GM12891 (cell line): ENCODE measurements at places on chromosomes 6 and 20.

DNA sequence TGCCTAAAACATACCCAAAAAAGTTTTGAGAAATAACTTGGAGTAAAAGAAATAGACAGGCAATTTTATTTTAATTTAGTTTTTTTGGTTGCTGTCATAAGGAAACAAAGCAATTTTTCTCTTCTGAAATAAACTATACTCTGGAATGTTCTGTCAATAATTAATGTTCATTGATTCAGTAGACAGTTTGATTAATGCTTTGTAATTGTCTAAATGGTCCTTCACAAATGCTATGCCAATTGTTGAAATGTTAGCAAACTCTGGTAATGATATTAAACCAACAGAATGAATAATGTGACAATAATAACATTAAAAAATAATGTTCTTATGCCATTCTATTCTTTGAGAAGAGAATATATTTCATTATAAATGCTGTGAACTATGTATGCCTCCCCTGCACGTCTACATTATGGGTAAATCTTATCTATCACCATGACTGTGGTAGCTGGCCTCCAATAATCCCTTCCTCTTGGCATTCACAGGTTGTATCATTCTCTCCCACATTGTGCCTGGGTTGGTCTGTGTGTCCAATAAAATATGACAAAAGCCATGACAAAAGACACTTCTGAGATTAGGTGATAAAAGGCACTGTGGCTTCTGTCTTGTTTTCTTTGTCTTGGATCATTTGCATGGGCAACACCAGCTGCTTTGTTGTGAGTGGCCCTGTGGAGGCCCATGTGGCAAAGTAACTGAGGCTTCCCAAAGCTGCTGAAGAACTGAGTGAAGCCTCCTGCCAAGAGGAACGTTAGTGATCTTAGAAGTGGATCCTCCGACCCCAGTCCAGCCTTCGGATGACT, 25.1 kb downstream of the IL20RA start:
- DNase-seq, result no peak

GRCh38 chr6:157976345-157977175, 5.1 kb upstream of the SYNJ2 start:
- no peak for DNase-seq

- no peak for DNase-seq
Observed at GRCh38 chr6:53795702-53796450, 1.1 kb downstream of the LRRC1 start.

GRCh38 chr6:11710311-11710761, 68.3 kb downstream of the ADTRP start:
- no peak for DNase-seq

DNA sequence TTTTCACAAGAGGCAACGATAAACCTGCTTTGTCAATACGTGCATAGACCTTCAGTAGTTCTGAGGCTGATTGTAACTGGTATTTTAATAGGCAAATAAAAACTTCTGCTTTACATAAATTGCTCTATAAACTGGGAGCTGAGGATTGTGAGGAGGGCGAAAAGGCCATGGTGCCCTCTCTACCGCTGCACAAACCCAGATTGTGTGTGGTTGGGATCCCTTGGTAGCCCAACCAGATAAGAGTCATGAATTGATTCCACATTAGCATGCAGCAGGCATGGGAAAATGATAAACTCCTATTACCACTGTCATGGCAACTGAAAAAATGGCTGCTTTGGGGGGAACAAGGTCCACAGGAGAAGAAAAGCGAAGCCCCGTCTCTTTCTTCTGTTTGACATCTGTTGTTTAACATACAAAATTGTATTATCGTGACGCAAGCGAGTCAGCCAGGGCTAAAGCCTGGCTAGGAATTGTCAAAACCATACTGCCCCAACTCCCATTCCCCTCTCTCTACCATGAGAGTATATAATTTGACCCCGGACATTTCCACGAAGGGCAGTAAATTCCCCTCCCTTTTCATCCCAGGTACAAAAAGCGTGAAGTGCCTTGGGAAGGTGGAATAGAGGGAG, 157.8 kb upstream of the SALL4 start:
- DNase-seq, result no peak
